ENCODE measurements at places on chromosomes 12 and 14. TPM values are rescaled to one million over a fixed set of nuclear protein-coding genes. Genes with fewer than 3 reads are reported as not detected.

EID3 gene
- total RNA-seq, result 11.7 TPM

LRTM2 gene
- total RNA-seq, result not detected

BORCS5 gene
- total RNA-seq, result 33.8 TPM

KRT2 gene
- total RNA-seq, result 1.4 TPM

TRPV4 gene
- total RNA-seq, result not detected

SDS gene
- not detected for total RNA-seq

HHIPL1 gene
- 0.11 TPM for total RNA-seq

RD3L gene
- total RNA-seq, result not detected

IQSEC3 gene
- total RNA-seq, result 4.4 TPM

SLC38A2 gene
- total RNA-seq, result 279 TPM

KRT5 gene
- not detected for total RNA-seq

BTBD7 gene
- total RNA-seq, result 22.9 TPM

ANKRD33 gene
- not detected for total RNA-seq

TMEM106C gene
- total RNA-seq, result 13.1 TPM

TBX5 gene
- not detected for total RNA-seq

CACNA1C gene
- 0.11 TPM for total RNA-seq

GPR65 gene
- 10.9 TPM for total RNA-seq

CLEC4E gene
- not detected for total RNA-seq

HIP1R gene
- 277 TPM for total RNA-seq

TAS2R42 gene
- not detected for total RNA-seq

PAPOLA gene
- 164 TPM for total RNA-seq

SIX1 gene
- not detected for total RNA-seq

SRRM4 gene
- total RNA-seq, result not detected

MGST1 gene
- not detected for total RNA-seq

CLEC4D gene
- total RNA-seq, result not detected

OR6C70 gene
- not detected for total RNA-seq

SLC17A8 gene
- not detected for total RNA-seq

MGAT4C gene
- total RNA-seq, result not detected

FOXA1 gene
- total RNA-seq, result not detected

ABCB9 gene
- 3.6 TPM for total RNA-seq

PPFIA2 gene
- total RNA-seq, result not detected
